ENCODE measurements at places on chromosomes 11 and 22.

GRCh38 chr11:9250139-9250582 lies 15.0 kb downstream of the DENND5A start:
- no peak for DNase-seq

GRCh38 chr11:16905375-16905774 lies 108.8 kb downstream of the PLEKHA7 start:
- DNase-seq: no peak

GRCh38 chr22:35330258-35330861 lies 30.7 kb downstream of the TOM1 start:
- DNase-seq: no peak

DNA sequence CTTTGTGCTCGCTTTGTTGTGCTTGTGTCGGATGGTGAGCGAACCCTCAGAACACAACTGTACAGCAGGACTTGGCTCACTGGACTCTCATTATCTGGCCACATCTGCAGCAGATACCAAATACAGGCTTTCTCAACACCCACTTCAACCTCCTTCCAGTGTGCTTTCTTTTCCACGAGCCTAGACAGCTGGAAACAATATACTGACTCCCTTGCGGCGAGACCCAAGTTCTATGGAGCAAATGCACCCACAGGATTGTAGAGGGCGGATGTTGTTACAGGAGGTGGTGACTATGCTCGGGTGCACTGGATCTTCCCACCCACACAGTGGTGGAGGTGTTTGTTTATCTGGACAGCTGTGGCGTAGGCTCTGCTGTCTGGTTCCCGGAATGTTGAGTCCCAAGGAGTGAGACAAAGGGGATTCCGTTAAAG lies 204.3 kb downstream of the TENM4 start:
- DNase-seq: peak; percentile 56

- no peak for DNase-seq
Observed at GRCh38 chr11:44288133-44288526, 21.8 kb downstream of the ALX4 start.

DNA sequence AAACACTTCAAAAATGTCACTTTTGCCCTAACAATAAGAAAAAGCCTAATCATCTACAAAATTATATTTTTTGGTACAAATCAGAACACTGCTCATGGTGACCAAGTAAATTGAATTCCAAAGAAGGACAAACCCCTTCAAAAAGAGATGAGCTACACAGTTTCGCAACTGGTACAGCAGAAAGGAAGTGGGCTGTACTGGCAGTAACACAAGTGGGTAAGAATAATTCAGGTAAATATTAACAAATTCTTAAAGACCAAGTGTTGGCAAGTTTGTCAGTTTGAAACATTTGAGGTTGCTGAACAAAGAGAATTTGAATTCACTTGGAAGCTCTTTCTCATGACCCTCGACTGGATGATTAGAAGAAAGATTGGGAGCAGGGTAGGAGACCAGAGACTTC lies 35.5 kb downstream of the MSANTD4 start:
- no peak for DNase-seq

DNA sequence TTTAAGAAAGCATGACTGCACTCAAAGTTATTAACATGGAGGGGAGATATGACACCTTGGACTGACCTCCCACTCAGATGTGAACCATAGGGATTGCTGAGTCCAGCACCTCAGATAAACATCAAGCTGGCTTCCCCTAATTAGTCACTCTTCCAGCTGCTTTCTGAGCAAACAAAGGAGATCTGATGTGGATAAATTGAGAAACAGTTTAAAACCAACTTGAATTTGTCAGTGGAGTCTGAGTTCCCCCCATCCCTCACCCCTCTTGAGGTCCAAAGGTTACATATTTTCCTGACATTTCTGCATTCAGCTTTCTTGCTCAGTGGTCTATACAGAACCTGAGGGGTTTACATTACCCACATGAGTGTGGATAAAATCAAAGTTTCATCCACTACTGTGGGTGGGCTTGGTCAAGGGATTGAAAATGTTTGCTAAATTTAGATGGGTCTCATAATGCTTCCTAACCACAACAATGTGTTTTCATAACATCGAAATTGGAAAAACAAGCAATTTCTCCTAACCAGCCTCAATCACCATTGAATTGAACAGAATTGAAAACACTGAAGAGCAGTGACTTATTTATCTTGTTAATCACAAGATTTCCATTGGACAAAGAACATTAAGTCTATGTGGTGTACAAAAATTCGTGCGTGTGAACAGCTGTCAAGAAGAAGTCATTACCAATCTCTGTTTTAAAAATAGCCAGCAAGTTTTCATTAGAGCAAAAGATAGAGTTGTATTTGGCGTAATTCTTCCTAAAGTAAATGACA lies 292.3 kb downstream of the METTL15 start:
- DNase-seq: peak; percentile 18

DNA sequence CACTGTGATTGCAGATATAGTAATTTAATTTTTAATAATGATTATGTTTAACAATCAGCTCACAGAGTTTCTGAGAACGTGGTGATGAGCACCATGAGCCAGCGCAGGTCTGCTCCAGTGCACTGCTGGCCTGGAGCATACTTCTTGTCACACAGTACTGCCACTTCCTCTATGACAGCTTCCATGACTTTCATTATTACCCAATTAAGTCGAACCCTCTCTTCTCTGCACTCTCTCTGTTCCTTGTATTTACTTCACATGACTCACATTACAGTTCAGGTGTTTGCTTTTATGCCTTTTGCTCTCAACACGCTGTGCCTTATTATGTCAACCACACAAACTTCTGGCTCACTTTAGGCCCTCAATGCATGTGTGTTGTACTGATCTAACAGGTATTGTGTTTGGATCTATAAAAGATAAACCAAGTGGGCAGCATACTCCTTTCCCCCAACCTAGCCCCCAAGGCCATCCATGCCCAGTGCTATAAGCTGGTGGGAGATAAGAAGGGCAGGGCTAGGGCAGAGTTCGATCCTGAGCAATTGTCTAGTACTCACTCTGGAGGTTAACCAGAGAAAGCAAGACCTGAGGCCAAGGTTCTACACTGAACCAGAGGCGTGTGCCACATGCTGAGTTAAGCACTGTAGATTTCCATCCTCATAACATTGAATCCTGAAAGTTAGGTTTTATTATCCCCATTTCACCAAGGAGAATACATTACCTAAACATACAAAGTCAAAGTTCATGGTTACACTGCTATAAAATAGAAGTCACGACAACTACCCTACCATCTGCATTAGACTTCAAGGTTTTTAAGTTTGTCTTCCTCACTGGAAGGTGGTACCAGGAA lies 356.5 kb downstream of the INSC start:
- no peak for DNase-seq

- no peak for DNase-seq
Observed at GRCh38 chr11:112620621-112621394, 340.4 kb upstream of the NCAM1 start.
